ENCODE measurements at places on chromosomes 16 and 17. TPM values are rescaled to one million over a fixed set of nuclear protein-coding genes. Genes with fewer than 3 reads are reported as not detected.

WFDC1 gene
- 2.0 TPM for total RNA-seq

TERB1 gene
- not detected for total RNA-seq

KRTAP2-3 gene
- total RNA-seq, result not detected

DHRS7C gene
- total RNA-seq, result 166 TPM

TBC1D3L gene
- total RNA-seq, result 8.6 TPM

MRM1 gene
- total RNA-seq, result 9.2 TPM

DCTPP1 gene
- 37.5 TPM for total RNA-seq

KRTAP4-1 gene
- total RNA-seq, result not detected

NOD2 gene
- 0.45 TPM for total RNA-seq

NPIPA7 gene
- total RNA-seq, result 2.9 TPM

EPX gene
- total RNA-seq, result not detected

NF1 gene
- 37.8 TPM for total RNA-seq

CACNA1G gene
- 0.25 TPM for total RNA-seq

SLC16A6 gene
- total RNA-seq, result not detected

FOXJ1 gene
- not detected for total RNA-seq

CDIPT gene
- 65.8 TPM for total RNA-seq

NAGS gene
- 0.57 TPM for total RNA-seq

HSF5 gene
- total RNA-seq, result not detected

ABCC11 gene
- not detected for total RNA-seq

GPRC5B gene
- 103 TPM for total RNA-seq

PTGES3L gene
- 50.7 TPM for total RNA-seq

CYGB gene
- 28.0 TPM for total RNA-seq
